GM23338 (cell line): ENCODE measurements at places on chromosomes 16 and 17. TPM values are rescaled to one million over a fixed set of nuclear protein-coding genes. Genes with fewer than 3 reads are reported as not detected.

Gene ADAD2
- 1.5 and 4.5 TPM in 2 replicates for total RNA-seq

Gene CCT6B
- 0.94 TPM in 1 of 2 replicates, not detected in the other for total RNA-seq

Gene NPIPB9
- total RNA-seq, result 6.2 and 9.9 TPM in 2 replicates

Gene MYL4
- total RNA-seq, result not detected in 2 replicates

Gene CPHXL2
- not detected in 2 replicates for total RNA-seq

Gene EVPL
- 0.62 and 1.3 TPM in 2 replicates for total RNA-seq

Gene WNK4
- 0.10 and 0.54 TPM in 2 replicates for total RNA-seq
